Activated naive CD4-positive, alpha-beta T cell (primary cell): ENCODE measurements at places on chromosomes 6 and 20.

GRCh38 chr6:157563611-157564284, 182.8 kb downstream of the ZDHHC14 start:
- no peak for DNase-seq

DNA sequence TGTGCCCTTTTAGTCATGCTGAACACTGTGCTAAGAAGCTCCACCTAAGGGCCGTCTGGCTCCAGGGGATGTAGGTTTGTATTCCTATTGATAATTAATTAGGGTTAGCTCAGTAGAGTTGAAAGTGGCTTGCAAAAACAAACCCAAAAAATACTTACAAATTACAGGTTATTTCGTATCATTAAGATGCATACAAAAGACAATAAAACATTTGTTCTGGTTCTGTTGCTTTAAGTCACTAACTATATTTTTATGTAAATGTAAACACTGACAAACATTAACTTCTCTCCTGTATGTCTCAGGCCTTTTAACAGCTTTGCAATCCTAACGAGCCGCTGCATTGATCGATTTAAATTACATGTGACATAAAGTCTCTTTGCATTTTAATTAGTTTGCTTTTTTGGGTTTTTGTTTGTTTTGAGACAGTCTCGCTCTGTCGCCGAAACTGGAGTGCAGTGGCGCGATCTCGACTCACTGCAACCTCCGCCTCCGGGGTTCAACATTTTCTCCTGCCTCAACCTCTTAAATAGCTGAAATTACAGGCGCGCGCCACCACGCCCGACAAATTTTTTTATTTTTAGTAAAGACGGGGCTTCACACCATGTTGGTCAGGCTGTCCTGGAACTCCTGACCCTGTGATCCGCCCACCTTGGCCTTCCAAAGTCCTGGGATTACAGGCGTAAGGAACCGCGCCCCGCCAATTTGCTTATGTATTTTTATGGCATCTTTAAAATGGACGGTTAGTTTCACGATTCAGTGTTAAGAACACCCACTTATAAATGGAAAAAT, 110.9 kb downstream of the HFE start:
- no peak for DNase-seq

DNA sequence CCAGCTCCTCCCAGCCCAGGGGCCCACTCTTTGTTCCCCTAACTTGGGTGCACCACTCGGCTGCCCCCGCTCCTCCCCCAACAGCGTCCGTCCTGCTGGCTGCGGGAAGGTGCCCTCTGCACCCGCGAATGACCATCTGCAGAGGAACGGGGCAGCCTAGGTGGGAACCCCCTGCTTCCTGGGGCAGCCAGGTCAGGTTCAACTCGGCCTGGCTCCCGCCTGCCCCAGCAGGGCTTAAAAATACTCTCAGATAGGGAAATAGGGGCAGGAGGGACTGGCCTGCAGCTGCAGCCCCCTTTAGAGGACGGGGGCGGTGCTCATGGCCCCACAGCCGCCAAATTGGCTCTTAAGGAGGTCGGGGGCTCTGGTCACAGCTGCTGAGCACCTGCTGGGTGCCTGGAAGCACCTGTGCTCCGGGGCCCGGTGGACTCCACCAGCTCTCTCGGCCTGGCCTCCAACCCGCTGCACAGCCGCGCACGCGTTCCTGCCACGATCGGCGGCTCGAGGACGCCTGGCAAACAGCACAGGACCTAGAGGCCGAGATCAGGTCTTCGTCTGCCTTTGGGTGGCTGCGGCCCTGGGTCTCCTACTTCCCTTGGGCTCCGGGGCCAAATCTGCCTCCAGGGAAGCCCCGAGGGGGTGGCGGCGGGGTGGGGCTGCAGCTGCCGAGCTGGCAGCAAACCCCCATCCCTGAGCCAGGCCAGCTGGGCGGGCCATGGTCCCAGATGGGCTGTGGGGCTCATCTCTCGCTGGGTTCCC, 700 bp upstream of the LAMA5 start:
- no peak for DNase-seq

DNA sequence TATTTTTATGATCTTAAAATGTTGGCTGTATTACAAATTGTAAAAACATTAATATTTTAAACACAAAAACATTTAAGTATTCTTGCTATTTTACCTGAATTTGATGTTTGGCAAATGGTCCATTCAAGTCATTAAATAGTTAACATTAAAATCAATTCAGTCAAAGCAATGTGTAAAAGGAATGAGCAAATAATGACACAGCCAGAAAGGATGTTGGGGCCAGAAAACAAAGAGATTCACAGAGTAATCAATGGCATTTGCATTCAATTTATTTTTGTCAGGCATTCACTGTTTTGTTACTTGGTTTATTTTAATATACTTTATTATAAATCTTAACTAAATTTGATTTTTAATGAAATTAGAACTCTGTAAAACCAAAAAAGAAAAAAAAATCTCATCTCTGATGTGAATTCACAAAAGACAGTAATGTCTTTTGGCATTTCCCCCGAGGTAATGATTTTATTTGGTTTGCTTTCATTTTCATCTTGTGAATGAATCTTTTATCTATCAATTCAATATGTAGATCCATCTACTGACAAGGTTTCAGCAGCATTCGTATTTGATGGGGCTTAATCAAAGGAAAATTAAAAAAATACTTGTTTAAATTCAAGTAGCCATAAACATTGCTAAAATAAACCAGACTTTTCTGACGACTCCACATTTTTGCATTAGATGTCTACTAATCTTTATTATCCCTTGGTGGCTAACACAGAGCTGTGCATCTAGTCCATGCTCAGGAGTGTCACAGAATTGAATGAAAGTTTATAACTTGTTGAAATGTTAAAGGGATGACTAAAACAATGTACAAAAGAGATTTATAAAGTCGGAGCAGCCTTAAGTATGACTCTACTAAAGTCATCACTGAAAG, 866.7 kb upstream of the GJE1 start:
- no peak for DNase-seq

GRCh38 chr6:167707686-167708500, 118.8 kb upstream of the AFDN start:
- DNase-seq = no peak

GRCh38 chr20:1741309-1742048, 83.9 kb upstream of the SIRPG start:
- no peak for DNase-seq

DNA sequence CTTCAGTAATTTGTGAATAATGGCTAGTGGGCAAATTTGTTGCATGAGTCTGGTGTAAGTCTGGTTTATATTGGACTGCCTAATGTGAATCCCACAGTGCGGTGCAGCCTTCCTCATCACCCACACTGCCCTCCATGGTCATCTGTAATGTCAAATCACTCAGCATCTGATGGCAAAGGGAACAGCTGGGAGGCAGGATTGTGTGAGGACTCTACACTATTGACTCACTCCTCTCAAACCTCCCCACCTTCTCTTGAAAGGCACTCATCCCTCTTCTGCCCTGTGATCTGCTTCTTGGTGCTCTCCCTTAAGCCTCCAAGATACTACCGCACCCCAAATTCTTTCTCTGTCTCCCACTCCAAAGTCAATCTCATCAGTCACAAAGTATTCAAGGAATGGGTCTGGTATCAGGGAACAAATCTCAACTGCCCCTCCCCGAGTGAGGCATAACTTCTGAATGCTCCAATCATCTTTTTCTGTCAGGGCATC, 146.0 kb upstream of the BEND6 start:
- no peak for DNase-seq

DNA sequence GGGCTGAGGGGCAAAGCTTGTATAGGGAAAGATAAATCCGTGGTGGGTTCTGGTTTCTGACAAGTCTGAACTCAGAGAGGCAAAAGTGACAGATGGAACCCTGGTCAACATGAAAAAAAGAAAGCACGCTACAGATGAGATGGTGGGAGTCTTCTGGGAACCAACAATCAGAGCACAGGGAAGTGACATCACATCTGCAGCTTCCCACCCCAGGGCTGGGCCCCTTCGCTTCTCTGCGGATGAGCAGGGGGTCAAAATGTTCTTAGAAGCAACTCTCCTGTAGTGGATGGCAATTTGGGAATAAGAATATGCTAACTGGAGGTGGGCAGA, 129.2 kb upstream of the AKAP12 start:
- DNase-seq = no peak

GRCh38 chr20:58891718-58892140, 39.2 kb downstream of the GNAS start:
- DNase-seq = no peak

DNA sequence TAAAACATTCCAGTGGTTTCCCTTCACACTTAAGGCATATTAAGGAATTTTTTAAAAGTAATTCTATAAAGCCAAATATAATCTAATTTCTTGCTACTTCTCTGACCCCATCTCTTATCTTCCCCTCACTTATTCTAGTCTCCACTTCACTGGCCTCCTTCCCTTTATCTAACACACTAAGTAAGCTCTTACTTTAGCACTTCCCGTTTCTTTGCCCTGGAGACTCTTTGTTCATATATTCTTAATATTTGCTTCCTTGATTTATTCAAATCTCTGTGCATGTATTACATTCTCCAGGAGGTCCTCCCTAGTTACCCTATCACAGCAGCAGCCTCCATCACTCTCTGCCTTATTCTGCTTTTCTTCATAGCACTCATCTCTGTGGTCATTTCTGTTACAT, 20.3 kb downstream of the GTPBP2 start:
- no peak for DNase-seq

DNA sequence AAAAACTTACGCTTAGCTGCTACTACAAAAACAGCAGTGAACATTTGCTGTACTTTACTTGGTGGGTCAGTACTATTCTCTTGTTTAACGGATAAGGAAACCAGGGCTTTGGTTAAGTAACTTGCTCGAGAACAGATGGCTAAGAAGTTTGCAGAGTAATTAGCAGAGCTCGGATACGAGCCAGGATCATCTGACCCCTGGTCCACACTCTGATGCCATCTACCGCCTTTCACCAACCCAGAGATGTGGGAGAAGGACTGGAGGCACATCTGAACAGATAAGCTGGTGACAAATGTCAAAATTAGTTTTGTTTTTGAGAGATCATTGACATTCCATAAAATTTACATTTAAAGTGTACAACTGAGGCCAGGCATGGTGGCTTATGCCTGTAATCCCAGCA, 18.9 kb upstream of the RPL7L1 start:
- no peak for DNase-seq

GRCh38 chr6:87824958-87825491, 123.0 kb upstream of the AKIRIN2 start:
- DNase-seq = no peak

DNA sequence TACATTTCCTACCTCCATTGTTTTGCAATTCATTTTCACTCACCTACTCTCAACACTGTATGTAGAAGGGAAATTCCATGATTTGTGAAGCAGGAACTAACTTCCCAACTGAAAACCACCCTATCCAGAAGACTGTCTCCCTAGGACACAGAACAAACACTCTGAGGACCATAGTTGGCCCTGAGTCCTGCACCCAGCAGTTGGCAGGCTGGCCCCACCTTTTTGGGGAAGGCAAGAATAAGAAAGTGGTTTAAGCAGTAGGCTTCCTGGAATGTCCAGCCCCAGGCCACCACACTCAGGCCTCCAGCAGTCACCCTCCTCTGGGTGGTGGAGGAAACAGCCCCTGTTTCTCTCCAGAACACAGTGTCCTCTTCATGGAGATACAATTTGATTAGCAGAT, 258.8 kb downstream of the ARHGAP18 start:
- no peak for DNase-seq

GRCh38 chr20:53847837-53848170, 222.6 kb downstream of the BCAS1 start:
- DNase-seq = no peak

DNA sequence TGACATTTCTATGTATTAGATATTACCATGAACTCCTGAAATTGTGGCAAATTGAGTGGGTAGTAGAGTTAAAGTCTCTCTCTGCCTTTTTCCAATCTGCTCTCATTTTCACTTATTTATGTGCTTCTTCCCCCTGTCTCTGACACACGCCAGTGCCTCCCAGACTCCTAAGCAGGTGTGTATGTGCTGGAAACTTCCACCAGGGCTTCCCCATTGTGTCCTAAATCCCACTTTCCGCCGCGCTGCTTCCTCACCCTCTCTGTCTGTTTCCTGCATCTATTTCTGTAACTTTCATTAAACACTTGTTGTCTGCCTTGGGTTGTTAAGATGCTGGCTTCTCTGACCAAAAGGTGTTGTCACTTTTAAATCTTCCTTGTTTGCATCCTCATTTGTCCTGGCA, 97.6 kb upstream of the HDGFL1 start:
- DNase-seq = no peak

- no peak for DNase-seq
Measured at GRCh38 chr6:84027340-84028181, 6.0 kb upstream of the MRAP2 start.

- DNase-seq = no peak
Measured at GRCh38 chr20:50504231-50504823, 5.9 kb upstream of the PTPN1 start.

GRCh38 chr6:140718021-140718420, 1343.6 kb upstream of the CITED2 start:
- no peak for DNase-seq

DNA sequence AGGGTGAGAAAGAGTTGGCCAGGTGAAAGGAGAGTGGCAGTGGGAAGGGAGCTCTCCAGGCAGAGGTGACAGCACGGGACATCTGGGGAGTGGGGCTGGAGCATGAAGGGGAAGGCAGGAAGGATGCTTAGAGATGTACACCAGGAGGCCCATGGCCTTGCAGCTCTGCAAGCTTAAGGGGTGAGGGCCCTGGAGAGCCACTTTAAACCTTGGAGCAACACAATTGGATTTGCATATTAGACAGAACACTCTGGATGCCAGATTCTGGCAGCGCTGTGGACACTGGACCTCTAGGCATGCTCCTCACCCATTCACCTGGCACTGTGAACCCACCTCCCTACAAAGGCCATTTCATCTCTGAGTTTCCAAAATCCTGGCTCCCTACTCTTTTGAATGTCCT, 3.7 kb upstream of the CD40 start:
- DNase-seq = no peak

GRCh38 chr6:89209457-89209856, 7.7 kb downstream of the GABRR1 start:
- DNase-seq = no peak

DNA sequence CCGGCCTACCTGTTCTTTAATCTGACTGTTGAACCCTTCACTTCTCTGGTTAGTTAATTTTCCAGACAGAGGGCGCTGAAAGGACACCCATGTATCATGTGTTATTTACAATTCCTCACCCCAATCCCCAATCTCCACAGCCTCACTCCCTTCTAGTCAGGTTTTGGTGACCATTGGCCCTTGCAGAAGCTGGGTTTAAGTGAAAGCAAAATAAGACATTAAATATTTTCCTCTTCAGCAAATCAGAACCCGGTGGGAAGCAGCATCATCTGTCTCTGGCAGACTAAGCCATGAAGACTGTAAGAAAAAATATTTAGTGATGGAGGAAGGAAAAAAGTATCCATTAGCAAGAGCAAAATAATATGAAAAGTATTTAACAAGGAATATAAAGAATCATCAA, 9.4 kb upstream of the HLA-DQA1 start:
- no peak for DNase-seq

- DNase-seq = no peak
Measured at GRCh38 chr6:155216312-155217046, 47.3 kb upstream of the CLDN20 start.

DNA sequence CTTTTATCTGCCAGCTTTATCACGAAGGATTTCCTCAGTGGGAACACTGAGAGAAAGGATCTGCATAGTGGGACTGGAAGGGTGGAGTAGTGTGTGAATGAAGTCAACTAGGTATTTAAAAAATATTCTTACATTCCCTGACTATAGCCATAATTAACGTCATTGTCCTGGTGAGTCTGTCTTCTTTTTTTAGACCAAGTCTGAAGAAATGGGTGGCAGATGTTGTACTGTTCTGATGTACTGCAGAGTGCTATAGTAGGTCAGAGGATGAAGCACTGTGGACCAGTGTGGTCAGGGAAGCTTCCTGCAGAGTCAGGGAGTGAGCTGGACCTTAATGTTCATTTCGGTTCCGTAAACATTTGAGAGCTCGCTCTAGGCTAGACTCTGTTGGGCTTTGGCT, 11.9 kb downstream of the TULP4 start:
- no peak for DNase-seq
